ENCODE measurements at places on chromosomes 5 and 9.

- DNase-seq = peak; percentile 16
Measured at GRCh38 chr5:58114324-58114723, 345.6 kb downstream of the PLK2 start.

- DNase-seq = no peak
Measured at GRCh38 chr5:14572836-14573235, 8.8 kb upstream of the OTULINL start.

DNA sequence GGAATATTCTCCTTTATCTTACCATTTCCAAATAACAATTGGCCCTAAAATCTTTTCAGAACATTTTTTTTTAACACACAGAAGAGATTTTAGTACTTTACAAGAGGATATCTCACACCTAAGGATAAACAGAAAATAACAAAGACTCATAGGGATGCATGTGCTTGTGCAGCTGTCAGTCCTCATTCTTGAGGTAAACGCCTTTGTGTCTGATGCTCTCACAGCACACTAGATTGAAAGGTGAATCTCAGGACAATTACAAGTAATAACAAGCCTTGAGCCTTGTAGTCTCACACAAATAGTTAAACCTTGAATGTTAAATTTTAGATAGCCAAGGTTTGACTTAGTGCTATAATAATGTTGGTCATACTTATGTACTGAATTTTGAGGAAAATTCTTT, 439.2 kb downstream of the PTPRD start:
- DNase-seq = no peak

- no peak for DNase-seq
Measured at GRCh38 chr5:128777052-128777451, 188.2 kb upstream of the SLC27A6 start.

Data from SW 1271 (cell line).